ENCODE measurements at places on chromosomes 16 and 17.

- DNase-seq: no peak
These were observed 489.9 kb upstream of the CDH5 start for GRCh38 chr16:65876624-65877023.

GRCh38 chr17:4064366-4064765, 78.5 kb downstream of the ZZEF1 start:
- DNase-seq: no peak

DNA sequence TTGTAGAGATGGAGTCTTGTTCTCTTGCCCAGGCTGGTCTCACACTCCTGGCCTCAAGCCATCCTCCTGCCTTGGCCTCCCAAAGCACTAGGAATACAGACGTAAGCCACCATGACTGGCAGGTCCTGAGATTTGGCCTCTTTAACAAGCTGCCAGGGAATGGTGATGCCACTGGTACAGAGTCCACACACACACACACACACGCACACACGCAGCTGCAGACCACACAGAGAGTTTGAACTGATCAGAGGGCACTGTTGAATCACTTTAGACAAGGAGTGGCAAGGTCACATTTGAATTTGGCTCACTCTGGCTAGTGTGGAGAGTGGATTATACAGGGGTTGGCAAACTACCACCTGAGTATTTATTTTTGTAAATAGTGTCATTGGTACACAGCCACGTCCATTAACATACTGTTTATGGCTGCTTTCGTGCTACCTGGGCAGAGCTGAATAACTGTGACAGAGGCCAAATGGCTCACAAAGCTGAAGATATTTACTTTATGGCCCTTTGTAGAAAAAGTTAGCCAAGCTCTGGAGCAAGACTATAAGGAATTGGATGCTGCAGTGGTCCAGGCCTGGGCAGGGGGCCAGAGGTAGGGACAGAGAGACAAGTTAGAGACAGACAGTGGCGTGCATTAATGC, 9.9 kb downstream of the ITPRIPL2 start:
- no peak for DNase-seq

DNA sequence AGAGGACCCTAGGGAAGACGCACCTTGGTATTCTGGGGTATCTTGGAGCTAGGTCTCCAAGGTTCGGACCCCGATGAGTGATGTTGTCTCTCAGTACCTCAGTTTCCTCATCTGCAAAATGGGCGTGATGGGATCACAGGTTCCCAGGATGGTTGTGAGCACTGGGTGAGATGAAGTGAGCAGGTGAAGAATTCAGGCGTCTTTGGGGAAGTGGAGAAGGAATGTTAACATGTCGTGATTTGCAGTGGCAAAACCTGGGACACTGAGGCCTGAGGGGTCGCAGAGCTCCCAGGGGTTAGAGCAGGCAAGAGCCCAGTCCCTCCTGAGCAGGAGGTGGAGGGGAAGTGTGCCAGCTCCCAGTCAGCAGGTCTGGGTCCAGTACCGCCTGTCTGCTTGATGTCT, 215.1 kb upstream of the GSE1 start:
- DNase-seq: no peak

DNA sequence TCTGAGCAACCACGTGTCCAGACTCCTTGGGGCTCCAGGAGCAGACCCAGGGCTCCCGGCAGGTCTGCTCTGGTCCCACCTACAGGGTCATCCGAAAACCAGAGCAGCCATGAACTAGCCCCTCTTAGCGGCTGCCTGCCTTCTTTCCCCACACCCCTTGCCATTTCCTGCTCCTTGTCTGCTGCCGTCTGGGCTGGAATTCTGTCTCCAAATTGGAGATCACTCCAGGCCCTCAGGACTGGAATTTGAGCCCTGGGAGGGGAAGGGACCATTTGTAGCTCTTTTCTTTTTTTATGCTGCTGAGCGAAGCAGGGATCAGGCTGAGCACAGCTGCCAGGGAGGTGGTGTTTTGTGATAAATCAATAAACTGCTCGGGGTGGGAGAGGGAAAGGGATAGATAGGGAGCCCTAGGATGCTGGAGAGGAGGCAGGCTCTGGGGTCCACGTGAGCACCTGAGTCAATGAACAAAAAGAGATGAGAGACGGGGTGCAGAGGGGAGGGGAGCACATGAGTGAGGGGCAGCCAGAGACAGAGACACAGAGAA, 257.5 kb downstream of the ENGASE start:
- DNase-seq: no peak

DNA sequence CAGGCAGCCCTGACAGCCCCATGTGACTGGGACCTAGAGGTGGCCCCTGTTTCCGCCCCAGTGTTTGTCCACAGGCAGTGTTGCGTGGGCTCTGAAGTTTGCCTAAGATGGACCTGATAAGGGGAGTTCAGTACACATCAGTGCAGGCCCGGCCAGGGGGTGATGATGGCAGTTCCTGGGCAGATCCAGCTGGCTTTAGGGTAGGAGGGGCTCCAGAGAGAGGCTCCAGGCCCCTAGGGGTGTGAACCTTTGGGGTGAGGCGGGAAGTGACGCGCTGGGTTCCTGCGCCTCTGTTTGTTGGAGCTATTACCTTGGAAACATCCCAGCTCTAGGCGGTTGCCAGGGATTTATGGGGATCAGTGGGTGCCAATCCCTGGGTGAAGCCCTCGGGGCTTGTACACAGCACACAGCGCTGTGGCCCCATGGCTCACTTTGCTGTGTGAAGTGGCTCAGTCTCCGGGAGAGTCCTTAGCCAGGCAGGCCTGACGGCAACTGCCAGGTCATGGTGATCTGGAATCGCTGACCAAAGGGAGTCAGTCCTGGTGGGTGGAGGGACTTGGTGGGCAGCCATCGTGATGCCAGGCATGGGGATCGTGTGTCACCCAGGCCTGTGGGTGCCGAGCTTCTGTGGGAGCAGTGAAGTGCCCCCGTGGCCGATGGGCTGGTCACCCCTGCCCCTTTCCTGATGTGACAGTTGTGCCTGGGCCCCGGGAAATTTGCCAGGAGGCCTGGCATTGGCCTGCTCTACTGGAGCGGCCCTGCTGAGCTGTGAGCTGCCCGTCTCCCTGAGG, 146.1 kb downstream of the SEC14L1 start:
- peak; percentile 93 for DNase-seq

Data from myocyte (in vitro differentiated cells).